ENCODE measurements at places on chromosomes 3 and 15.
A peak's percentile ranks its signal among the peaks of the same experiment; 100 is the strongest.

GRCh38 chr3:51044982-51045381, 340.1 kb upstream of the MANF start:
- no peak for DNase-seq

DNA sequence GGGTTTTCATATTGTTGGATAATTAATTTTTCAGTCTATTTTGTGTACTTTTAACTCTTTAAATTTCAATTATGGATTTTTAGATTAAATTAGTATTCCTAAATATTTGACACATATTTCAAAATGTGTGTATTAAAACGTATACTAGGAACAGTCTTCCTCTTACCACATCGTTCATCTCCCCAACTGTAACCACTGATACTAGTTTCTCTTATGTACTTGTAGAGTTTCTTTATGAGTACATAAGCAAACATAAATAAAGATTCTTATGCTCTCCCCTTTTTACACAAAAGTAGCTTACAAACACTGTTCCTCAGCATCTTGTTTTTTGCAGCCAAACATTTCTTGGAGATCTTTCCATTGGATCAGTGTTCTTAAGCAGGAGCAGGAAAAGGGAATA, 45.9 kb downstream of the CMSS1 start:
- DNase-seq, result no peak

DNA sequence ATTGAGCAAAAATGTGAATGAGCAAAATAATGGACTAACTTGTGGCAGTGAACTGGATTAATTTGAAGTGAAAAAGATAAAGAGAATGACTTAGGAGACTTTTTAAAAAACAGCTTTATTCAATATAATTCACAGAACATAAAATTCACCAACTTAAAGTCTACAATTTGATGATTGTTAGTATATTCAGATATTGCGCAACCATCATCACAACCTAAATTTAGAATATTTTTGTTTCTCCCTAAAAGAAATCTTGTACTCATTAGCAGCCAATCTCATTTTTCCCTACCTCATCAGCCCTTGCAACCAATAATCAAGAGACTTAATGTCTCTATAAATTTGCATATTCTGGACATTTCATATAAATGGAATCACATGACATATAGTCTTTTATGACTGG, 496.5 kb downstream of the IGSF11 start:
- DNase-seq, result no peak

- no peak for DNase-seq
Observed at GRCh38 chr15:64070965-64071851, 22.4 kb downstream of the CIAO2A start.

DNA sequence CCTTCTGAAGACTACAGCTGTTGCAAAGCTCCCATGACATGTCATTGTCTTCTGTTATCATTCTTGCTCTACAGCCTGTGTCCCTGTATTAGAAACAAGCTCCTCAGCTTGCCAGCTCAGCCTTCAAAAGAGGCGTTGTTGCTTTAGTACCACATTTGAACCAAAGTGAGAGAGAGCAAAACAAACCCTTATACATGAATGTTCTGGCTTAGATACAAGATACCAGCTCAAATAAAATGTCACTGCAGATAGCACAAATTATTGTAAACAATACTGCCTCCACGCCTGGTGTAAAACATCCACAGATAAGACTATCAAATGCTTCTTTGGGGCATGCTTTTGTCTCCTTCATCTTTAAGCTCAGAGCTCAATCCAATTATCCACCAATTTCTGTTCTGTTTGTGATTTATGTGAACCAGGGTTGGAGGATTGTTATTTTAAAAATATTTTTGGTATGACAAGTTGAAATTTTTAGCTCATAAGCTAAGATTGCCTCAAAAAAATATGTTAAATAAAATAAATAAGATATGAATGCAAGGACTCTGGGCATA, 403.6 kb upstream of the CDIN1 start:
- no peak for DNase-seq

DNA sequence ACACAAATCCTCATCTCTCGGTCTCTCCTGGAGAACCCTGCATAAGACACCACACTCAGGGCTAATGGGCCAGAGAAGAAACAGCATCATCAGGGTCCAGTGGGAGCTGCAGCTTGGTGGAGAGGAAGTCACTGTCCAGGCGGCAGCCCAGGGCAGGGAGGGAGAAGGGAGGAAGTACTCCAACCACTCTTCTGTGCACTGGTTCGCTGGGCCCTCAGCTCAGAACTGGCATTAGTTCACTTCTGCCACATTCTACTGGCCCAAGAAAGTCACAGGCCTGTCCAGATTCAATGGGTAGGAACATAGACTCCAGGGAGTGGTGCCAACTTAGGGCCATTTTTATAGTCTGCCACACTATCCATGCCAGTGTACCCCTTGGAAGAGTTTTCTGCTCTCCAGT, 169.0 kb downstream of the ABHD5 start:
- DNase-seq, result no peak

DNA sequence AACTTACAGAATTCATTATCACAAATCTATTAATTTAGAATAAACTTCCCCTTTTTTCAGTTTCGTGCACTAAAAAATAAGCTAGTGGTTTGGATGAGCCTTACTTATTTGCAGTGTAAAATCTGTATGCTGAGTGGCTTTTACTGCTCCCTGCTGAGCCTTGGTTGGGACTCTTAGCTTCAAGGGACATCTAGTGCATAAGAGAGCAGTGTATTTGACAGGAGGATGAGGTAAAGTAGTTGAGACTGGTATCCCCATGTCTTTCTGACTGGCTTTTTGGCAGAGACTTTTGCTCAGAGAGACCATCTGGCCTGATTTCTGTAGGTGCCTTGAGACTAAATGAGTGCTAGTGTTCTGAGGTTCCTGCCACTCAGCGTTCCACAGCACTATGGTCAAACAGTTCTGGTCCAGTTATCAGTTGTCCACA, 11.8 kb downstream of the CAPN7 start:
- DNase-seq, result no peak

DNA sequence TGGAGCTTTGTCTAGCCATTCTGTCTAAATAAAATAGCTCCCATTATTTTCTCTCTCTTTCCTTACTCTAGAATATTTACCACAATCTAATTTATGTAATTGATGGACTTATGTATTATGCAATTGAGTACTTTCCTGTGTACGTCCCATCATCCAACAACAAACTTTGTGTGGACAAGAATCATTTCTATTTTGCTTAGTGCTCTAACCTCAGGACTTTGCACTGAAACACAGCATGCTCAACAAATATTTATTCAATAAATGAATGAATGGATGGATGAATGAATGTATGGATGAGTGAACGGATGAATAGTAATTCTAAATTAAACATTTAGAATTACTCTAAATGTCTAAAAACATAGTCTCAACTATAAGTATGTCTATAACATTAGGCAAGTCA, 115.2 kb upstream of the RORA start:
- DNase-seq, result no peak

GRCh38 chr3:6680119-6680806, 180.7 kb upstream of the GRM7 start:
- no peak for DNase-seq

DNA sequence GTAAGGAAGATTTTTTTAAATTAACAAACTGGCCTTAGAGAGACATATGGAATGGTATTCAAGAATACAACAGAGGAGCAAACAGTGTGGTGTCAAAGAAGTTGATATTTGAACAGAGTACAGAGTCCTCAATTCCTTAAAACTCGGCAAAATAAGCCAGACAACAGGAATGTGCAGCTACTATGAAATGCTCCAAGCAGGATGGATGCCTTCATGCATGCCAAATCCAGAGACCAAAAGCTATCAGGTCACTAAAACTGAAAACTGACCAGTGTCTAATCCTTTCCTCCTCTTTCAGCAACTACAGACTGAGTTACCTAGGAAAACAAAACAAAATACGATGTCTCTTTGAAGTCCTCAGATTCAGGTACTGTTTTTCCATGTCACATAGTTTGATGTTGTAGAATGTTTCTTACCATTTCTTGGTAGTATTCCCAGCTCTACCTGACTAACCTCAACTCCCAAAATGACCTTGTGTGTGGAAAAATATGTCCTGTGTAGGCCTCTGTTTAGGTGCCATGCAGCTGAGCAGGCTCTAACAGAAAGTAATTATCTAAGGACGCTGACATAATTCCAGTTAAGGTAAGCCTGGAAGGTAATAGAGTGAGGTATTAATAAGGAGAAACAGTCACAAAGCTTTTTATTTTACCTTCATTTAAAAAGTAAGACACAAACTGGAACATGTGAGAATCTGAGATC, 46.9 kb downstream of the TBL1XR1 start:
- DNase-seq, result no peak

GRCh38 chr3:148861277-148861869, 3.7 kb upstream of the CPA3 start:
- no peak for DNase-seq

GRCh38 chr3:139559541-139559940, 20.0 kb upstream of the RBP1 start:
- DNase-seq, result no peak

- DNase-seq, result no peak
Observed at GRCh38 chr3:64417816-64418215, 192.6 kb upstream of the PRICKLE2 start.

GRCh38 chr15:83207660-83208366, at the start of gene HDGFL3:
HDGFL3 (minus strand) TSS chr15:83207823; CDS start chr15:83207414, 409 bp downstream.
- DNase-seq, result peak; percentile 14

GRCh38 chr3:114178770-114179368, at the start of gene DRD3:
DRD3 (minus strand) TSS chr3:114179052; CDS start chr3:114171992, 7,060 bp downstream.
- DNase-seq, result no peak

Measured in cerebellar nuclear complex (tissue), 1 donor.